Cerebellar nuclear complex (tissue), 1 donor: ENCODE measurements at places on chromosomes 11 and 22.

GRCh38 chr11:15569305-15570025 is 454.7 kb downstream of the INSC start:
- DNase-seq: no peak

DNA sequence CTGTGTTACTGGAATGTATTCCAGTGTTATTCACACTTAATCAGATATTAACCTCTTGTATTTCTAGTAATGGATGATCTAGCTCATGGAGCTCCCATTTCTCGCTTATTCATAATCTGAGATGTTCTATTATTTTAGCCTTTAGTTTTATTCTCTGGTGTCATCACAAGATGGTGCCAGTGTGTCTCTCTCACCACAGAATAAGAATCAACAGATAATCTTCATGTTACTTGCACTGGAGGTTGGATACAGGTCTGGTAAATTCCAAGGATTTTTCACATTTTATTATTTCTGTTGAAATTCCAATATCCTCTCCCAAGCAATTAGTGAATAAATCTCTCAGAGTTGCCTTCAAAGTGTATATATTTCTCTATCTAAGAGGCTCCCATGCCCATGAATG is 74.6 kb downstream of the CASP12 start:
- DNase-seq: no peak

DNA sequence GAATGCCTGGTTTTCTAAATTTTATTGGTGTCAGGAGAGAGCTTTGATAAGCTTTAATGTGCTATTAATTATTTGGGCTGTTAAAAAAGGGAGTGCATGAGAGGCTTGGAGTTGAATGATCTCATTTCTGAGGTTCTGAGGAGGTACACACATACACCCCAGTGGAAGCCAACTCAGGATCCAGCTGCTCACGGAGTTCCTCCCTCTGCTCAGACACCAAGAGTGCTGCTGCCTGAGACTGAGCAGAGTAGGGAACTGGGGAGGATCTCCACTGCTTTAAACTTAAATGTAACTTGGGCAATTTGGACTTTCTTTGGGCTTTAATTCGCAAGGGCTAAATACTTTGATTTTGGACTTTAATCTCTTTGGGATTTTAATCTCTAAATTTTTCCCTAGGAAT is 414.4 kb upstream of the CADM1 start:
- DNase-seq: no peak

DNA sequence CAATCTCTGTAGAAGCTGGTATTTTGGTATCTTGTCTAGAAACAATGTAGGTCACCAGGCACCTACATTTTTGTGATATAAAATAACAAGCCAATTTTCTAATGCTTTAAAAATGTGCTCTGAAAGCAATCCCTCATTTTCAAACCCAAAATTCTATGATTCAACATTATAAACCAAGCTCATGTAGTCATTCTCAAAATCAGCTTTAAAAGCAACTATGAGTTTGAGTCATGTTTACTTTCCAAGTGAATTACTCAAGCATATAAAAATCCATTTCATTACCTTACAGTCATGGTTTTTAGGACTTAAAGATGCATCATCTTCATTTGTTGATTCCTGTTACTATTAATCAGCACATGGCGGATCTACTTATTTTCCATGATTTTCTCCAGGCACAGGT is 216.4 kb downstream of the GRM5 start:
- no peak for DNase-seq

DNA sequence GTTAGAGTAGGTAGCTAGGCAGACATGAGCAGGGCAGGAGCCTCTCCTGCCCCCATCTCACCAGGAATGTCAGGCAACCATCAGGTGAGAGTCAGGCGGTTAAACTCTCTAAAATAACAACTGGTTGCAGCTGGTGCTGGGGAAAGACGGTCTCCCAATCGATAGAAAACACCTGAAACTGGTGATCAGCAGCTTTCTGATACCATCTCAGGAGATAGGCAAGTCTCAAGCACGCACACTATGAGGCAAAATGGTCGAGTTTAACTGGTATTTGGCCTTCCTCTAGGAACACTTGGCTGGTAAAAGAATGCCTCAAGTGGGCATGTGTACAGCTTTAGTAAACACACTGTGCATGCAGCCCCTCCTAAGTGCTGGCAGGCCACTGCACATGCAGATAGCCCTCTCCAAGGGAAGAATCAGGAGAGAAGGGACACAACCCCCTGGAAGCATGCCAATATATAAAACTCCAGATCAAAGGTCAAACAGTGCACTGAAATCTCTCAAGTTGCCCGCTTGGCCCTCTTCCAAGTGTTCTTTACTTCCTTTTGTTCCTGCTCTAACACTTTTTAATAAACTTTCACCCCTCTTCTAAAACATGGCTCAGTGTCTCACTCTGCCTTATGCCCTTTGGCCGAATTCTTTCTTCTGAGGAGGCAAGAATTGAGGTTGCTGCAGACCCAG is 88.7 kb downstream of the USP35 start:
- no peak for DNase-seq

- DNase-seq: no peak
Measured at GRCh38 chr22:50443197-50443596, 31.6 kb downstream of the SBF1 start.

DNA sequence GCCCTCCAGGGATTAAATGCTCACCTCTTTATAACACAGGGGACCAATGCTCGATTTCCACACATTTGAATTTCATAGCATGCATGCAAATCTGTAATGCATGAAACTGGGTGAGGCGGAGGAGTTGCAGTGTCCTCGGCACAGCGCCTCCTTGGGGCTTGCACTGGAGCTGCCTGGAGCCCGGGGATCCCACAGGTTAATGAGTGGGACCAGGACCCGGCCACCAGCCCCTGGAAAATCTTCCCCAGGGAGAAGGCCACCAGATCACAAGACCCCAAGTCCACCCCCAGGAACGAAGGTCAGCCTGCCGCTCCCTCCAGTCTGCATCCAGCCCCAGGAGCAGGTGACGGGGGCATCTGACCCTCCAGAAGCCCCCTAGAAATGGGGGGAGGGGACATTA is 119.1 kb downstream of the MN1 start:
- DNase-seq: no peak

DNA sequence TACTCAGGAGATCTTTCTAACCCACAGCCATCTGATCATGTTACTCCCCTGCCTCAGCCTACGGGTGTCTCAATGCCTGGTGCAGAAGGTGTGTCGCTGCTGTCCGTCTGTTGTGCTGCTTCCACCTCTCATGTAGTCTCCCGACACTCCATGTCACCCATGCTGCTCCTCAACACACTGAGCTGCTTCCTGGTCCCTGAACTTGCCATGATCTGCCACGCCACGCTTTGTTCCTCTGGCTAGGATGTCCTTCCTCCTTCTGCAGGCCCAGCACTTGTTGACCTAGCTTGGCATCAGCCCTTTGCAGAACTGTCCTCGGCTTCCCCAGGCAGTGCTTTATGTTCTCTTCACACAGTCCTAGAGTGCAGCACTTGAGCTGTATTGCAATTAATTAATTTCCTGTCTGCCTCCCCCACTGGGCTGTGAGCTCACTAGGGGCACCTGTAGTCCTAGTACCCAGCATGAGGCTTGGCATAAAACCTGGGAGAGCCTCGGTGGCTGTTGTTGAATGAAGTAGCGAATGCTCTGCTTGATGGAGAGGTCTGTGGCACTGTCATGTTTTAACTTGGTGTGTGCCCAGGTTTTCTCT is 9.5 kb downstream of the GTPBP1 start:
- DNase-seq: no peak

DNA sequence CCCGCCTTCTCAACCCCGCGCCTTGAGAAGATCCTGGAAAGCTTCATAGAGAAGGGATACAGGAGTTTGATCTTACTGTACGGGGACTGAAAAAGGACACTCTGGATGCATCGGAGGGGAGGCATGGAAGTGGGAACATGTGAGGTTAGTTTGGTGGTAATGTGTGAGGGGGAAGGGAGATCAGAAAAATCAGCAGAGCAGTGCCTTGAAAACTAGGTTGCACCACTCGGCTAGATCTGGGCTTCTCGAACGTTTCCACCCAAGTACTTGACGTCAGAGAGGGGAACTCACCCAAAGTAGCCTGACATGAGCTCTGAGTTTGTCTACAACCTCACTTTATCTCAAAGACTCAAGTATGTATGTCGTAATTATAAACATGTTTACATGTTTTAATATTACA is 14.5 kb downstream of the USP35 start:
- DNase-seq: no peak

- DNase-seq: no peak
Measured at GRCh38 chr11:13862845-13863392, 99.6 kb upstream of the SPON1 start.

- no peak for DNase-seq
Measured at GRCh38 chr22:41021613-41022454, 70.6 kb upstream of the EP300 start.

- DNase-seq: no peak
Measured at GRCh38 chr11:1500466-1501420, 14.2 kb upstream of the MOB2 start.

GRCh38 chr11:33052231-33052630 is 12.9 kb downstream of the TCP11L1 start:
- no peak for DNase-seq

GRCh38 chr11:2816941-2817421 is 68.6 kb downstream of the CDKN1C start:
- no peak for DNase-seq

DNA sequence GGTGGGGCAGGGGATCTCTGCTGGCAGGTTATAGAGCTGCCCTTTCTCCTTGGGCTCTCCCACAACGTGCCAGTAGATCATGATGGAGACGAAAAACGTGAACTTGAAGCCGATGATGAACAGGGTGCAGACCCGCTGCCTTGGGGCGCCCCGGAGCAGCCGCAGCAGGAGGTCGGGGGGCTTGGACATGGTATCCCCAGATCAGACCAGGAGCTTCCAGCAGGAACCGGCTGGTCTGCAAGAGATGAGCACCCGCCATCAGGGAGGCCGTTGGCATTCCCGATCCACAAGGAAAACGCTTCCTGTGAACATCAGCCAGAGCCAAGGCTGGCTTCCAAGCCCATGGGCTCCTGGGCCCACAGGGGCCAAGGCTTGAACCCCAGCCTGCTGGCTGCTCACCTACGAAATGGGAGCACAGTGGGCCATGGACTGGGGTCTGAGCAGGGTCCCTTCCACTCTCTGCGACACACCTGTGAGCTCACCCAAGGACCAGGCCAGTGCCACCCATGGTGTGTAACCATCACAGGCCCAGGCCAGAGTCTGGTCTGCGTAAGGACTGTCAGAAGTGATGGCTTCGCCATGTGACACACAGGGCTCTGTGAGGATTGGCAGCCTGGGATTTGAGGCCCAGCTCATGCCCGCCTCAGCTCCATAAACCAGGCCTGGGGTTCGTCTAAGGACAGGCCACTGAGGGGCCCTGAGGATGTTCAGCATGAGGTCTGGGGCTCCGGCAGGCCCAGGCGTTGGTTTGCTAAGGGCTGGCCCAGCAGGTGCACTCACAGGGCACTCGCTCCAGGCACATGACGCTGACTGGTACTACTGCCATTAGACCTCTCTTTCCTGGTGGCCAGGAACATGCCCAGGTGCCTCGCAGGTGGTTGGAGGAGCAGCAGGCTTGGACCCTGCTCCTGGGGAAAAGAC is 26.6 kb downstream of the A4GALT start:
- DNase-seq: no peak

DNA sequence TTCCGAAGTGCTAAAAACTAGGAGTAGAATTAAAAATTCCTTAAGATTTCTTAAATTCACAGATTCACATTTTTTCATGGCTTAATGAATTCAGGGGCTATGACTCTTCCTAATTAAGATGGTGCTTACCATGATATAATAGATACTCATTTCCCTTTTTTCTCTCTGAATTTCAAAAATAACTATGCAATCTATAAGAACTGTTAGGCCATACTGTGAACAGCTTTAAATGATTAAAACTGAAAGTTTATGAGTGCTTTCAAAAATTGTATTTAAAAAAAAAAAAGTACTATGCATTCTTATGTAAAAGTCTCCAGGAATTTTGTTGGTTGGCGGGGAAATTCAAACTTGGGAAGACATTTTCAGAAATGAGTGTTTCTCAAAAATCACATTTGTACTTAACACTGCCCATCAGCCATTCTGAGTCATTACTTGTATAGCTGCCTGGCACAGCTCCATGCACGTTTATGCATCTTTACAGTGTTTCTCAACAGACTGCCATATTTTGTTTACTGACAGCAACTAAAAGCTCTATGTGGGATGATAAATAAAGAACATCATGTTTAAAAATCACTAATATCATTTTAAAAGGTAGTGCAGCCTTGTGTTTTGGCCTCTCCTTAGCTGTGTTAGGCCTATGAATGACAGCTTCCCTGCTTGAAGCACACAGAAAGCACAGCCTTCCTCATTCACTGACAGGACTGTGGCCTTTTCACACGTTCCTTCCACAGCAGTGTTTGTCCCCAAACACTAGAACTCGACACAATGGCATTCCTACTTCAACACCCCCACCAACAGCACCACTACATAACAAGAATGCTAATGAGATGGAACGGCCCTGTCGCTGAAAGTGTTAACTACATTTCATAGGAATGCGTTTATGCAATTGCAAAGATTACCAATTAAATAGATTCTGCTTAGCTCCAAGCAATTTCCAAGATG is 131.4 kb downstream of the DCDC1 start:
- no peak for DNase-seq

GRCh38 chr11:116857936-116858335 is 20.5 kb upstream of the APOA1 start:
- no peak for DNase-seq

- no peak for DNase-seq
Measured at GRCh38 chr22:46512683-46513082, 24.7 kb downstream of the CELSR1 start.

- DNase-seq: no peak
Measured at GRCh38 chr11:48170241-48171233, 46.1 kb upstream of the OR4B1 start.

DNA sequence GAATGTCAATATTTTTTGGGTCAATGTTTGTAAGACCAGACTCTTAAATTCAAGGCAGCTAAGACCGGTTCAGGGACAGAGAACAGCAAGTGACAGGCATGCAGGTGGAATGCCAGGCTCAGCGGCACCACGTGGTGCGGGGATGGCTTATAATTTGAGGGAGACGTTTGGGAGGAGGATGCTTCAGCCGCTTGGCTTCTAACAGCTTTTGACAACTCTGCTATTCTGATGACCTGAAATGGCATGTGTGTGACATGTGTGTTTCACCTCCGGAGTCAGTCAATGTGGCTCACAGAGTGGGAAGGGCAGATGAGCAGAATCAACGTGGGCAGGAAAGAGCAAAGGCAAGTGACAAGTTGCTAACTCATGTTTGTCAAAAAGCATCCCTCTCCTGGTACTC is 228.3 kb downstream of the KIRREL3 start:
- no peak for DNase-seq
